ENCODE measurements at places on chromosomes 12 and 14.
A peak's percentile ranks its signal among the peaks of the same experiment; 100 is the strongest.

- no peak for DNase-seq
Observed at GRCh38 chr12:96183734-96184370, 10.3 kb upstream of the ELK3 start.

- no peak for DNase-seq
Observed at GRCh38 chr12:64457032-64457431, 5.1 kb downstream of the TBK1 start.

- no peak for DNase-seq
Observed at GRCh38 chr14:101333335-101334280, 227.7 kb upstream of the DIO3 start.

- no peak for DNase-seq
Observed at GRCh38 chr14:34355584-34356263, 106.3 kb downstream of the SPTSSA start.

GRCh38 chr12:53999559-54000115 lies 324 bp upstream of the HOXC9 start:
- no peak for DNase-seq

DNA sequence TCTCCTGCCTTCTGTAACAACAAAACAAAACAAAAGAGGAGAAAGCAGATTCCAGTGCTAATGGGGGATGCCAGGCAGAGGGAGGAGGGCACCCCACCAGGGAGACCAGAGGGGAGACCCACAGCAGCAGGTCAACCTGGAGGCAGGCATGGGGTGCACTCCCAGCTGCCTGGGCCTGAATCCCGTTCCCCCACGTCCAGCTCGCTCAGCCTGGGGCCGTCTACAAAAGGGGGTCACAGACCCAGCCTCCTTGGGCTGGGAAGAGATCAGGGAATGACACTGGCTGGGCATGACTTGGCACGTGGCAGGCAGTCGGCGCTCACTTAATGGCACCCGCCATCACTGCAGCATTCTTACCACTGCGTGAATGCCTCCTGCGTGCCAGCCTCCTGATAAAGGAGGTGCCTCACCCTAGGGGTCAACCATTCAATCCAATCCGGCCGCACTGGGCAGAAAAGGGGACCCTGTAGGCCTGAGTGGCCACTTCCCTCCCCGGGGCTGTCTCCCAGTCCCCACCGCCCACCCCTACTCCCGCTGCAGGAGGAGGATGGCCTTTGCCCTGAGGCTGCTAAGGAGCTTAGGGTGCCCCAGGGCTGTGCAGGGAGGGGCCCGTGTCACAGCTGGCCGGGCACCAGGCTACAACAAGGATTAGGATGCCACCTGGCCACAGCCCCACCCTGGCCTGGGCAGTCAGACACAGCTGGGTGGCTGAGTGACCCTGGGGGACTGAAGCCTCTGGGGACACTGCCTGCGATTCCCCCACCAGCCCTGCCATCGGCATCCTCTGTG lies 87.5 kb downstream of the NCOR2 start:
- DNase-seq: no peak

DNA sequence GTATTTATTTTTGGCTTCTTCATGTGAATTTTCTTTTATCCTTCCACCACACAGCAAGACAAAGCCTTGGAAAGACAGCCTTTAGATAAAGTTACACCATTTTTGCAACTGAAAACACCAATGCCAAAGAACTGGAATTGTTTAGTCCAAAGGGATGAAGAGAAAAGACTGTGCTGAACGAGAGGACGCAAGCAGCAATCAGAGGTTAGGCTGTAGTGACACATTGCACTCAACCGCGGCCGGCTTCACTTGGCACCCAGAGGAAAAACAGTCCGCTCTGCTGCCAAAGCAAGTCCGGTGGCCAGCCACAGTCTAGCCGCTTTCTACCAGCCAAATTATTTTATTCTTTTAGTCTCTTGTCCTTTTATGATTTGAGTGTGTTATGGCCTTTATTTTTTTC lies 49.1 kb upstream of the KCNJ8 start:
- no peak for DNase-seq

DNA sequence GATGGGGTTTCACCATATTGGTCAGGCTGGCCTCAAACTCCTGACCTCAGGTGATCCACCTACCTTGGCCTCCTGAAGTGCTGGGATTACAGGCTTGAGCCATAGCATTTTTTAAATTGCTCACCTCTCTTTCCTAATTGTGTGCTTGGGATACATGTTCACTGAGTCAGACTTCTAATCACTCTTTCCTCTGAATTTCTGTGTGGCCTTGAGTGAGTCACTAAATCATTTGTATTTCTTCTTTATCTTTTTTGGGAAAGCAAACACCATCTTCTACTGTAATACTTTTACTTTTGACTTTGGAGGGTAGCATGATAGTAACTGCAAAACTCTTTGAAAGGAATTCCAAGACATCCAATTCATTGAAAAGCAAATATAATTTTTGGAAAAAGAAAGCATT lies 60.8 kb downstream of the FLRT2 start:
- no peak for DNase-seq

GRCh38 chr14:42140831-42141279 lies 534.2 kb downstream of the LRFN5 start:
- no peak for DNase-seq

DNA sequence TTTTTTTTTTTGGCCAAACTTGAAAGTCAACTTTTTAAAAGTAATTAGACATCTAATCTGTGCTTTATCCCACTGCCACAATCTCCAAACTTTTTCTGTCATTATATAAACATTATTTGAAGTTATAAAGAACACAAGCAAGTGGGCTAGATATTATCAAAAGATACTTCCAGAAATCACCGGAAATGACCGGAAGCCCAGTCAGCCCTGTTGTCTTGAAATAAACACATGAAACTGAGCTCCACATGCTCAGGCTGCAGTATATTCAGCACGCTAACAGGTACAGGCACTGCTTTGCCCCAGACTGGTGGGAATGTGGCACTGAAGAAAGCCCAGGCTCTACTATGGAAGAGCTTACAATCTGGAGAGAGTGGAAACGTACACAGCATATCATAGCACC lies 158.9 kb upstream of the PLEKHG7 start:
- DNase-seq: no peak

GRCh38 chr12:126040307-126040706 lies 975.1 kb downstream of the AACS start:
- DNase-seq: no peak

GRCh38 chr12:110371408-110372055 lies 32.0 kb downstream of the ANAPC7 start:
- DNase-seq: no peak

DNA sequence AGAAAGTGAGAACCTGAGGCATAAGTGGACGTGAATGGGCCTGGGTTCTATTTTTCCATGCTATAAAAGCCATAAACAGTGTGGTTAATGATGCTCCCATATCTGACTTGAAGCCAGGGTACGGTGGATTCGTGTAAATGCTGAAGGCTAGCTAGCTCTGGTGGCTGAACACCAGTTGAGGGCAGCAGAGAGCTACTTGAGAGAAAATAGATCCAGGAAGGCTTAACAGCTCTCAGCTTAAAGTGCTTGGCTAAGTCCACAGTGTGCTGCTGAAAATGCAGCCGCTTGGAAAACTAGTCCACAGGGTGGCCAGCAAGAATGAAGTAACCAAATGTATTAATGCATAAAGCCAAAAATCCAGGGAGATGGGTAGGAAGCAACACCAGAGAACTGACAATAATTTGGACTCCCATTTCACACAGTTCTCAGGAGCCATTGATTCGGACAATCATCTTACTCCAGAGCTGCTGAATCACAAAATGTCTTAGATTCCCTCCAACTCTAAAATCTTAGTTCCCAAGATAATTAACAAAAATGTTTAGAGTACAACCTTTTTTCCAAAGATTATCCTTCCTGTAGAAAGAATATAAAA lies 15.0 kb upstream of the FOXG1 start:
- DNase-seq: peak; percentile 73

- no peak for DNase-seq
Observed at GRCh38 chr12:98388126-98388525, 127.3 kb upstream of the TMPO start.

- DNase-seq: no peak
Observed at GRCh38 chr12:58270966-58271705, 329.8 kb downstream of the ATP23 start.

- peak; percentile 86 for DNase-seq
Observed at GRCh38 chr12:114668151-114668885, 15.7 kb downstream of the TBX3 start.

DNA sequence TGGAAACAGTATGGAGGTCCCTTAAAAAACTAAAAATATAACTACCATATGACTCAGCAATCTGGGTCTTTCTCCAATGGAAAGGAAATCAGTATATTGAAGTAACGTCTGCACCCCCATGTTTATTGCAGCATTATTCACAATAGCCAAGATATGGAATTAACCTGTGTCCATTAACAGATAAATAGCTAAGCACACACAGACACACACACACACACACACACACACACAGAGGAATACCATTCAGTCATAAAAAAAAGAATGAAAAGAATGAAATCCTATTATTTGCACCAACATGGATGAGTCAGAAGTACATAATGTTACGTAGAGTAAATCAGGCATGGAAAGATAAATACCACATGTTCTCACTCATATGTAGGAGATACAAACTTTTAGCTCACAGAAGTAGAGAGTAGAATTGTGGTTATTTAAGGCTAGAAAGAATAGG lies 4.7 kb downstream of the KLRK1 start:
- no peak for DNase-seq

GRCh38 chr12:80199931-80200330 lies 100.6 kb downstream of the OTOGL start:
- DNase-seq: no peak

GRCh38 chr14:34450542-34450915 lies 11.5 kb downstream of the SPTSSA start:
- DNase-seq: peak; percentile 75

- no peak for DNase-seq
Observed at GRCh38 chr12:132624910-132625630, 6.5 kb downstream of the P2RX2 start.

- DNase-seq: no peak
Observed at GRCh38 chr14:102828151-102828550, 50.9 kb downstream of the TRAF3 start.

GRCh38 chr12:75779891-75780496 lies 251.6 kb downstream of the PHLDA1 start:
- DNase-seq: no peak

- no peak for DNase-seq
Observed at GRCh38 chr12:132404951-132405741, 75.8 kb upstream of the GALNT9 start.

DNA sequence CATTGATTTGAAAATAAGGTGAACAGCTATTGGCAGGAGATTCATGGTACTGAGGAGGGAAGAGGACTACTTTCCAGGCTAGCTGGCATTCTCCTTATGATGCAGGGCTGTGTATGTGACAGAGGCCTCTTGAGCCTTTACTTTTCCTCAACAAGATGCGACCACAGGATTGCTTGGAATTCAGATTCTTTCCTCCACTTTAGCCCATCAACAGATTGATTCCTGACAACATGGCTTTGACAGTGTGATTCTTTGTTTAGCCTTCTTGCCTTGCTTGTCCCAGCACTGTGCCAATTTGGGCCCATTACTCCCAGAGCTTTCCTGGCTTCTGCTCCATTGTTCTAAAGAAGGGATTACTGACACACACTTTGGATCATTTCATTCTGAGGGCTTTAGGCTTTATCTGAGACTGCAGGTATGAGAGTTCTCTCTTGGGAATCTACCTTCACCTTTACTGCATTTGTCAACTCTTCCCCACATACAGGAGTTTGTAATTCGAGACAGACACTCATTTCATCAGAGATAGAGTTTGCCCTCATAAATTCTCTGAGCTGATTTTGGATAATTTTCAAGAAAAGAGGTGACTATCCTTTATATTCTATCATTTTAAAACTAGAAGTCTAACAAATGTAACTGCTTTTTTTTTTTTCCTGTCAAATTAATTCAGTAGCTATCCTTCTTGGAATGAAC lies 206.4 kb upstream of the GZMB start:
- no peak for DNase-seq

- DNase-seq: no peak
Observed at GRCh38 chr14:74205882-74206281, 33.4 kb upstream of the VSX2 start.

- DNase-seq: no peak
Observed at GRCh38 chr14:100588671-100589070, 1.5 kb upstream of the BEGAIN start.

- DNase-seq: no peak
Observed at GRCh38 chr14:95227279-95227860, 70.0 kb upstream of the DICER1 start.

- no peak for DNase-seq
Observed at GRCh38 chr12:48970702-48971334, 717 bp downstream of the WNT10B start.

DNA sequence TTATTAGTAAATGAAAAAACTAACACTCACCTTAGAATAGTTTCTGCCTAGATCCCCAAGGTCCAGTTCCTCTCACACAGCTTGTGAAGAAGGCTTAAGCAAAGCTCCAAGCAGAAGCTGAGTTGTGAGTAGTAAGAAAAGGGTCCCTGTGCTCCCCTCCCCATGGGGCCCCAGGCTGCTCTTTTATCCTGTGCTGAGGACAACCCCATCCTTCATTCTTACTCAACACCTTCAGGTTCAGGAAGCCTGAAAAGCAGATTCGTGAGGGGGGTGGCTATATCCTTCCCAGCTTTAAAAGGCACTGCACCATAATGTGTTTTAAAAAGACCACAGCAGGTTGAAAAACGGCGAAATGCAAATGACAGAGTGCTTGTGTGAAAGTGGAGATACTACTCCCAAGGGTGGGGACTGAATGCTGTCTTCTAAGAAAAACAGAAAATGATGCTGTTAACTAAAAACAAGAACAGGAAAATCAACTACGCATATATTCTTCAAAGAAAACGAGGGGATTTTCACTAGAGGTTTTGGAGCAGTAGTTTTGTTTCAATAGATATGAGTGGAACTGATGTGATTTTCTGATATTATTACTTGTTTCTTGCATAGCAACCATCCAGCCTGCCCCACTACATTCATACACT lies 182.7 kb downstream of the KTN1 start:
- no peak for DNase-seq

GRCh38 chr14:75764020-75764419 lies 103.0 kb downstream of the TTLL5 start:
- no peak for DNase-seq

DNA sequence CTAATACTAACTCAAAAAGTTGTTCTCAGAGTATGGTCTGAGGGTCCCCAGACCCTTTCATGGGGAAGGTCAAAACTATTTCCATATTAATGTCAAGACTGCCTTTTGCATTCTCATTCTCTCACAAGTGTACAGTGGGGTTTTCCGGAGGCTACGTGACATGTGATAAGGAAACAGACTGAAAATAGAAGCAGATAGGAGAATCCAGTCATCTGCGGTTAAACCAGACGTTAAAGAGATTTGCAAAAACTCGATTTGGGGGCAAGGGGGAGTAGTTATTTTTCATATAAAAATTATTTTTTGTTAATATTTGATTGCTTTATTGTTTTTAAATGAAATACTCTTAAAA lies 1.0 kb upstream of the NAP1L1 start:
- no peak for DNase-seq

GRCh38 chr12:47715877-47716548 lies 9.3 kb downstream of the ENDOU start:
- DNase-seq: no peak
